Astrocyte of the spinal cord (primary cell): ENCODE measurements at places on chromosomes 12 and 14.

GRCh38 chr12:37548266-37548805 is 768.2 kb upstream of the ALG10B start:
- DNase-seq: no peak

DNA sequence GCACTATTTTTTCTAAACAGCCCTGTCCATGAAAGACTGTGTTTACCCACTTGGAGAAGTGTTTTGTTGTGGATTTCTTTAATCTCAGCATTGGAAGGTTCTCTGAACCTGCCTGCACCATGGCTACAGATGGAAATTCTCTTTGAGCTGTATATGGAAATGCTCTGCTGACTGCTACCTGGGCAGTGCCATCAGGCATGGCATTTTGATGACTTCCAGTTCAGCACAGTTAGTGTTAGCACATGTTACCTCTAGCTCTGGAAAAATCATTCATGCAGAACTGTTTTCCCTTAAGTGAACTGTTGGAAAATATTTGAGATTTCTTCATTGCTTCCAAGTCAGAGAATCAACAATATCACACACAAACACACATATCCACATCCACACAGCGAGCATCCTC is 52.6 kb upstream of the RIC8B start:
- DNase-seq: no peak

- DNase-seq: peak; percentile 79
Observed at GRCh38 chr12:46556819-46557524, 184.4 kb upstream of the SLC38A2 start.

DNA sequence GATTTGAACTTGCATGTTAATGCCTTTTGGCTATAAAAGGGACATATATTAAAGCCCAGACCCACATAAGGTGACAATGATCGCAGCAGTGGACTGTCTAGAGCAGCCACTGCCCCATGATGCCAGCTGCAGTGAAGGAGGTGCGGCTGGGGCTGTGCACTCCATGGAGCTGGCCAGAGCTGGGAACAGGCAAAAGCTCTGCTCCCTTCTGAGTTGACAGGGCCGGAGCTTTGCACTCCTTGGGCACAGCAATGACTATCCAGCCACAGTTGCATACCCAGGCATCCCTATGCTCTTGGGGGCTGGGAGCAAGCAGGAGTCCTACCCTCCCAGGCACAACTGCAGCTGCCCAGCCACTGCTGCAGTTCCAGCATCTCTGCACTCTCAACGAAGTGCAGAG is 50.2 kb downstream of the EGLN3 start:
- no peak for DNase-seq

DNA sequence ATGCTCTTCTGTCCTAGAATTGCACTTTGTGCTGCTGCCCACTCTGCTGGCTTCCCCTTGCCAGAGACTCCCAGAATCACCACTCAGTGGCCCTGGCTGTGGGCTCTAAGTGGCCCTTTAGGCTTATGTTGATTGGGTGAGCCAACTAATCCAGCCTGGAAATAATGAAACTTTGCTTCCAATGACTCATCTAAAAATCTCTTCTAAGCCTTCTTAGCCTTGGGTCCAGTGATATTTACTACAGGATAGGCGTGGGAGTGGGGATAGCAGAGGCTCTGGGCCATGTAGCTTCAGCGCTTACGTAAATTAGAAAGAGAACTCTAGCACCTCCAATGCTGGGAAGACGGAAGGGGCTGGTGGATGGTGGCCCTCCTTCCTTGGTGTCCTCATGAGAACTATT is 137.9 kb downstream of the TTC8 start:
- no peak for DNase-seq

DNA sequence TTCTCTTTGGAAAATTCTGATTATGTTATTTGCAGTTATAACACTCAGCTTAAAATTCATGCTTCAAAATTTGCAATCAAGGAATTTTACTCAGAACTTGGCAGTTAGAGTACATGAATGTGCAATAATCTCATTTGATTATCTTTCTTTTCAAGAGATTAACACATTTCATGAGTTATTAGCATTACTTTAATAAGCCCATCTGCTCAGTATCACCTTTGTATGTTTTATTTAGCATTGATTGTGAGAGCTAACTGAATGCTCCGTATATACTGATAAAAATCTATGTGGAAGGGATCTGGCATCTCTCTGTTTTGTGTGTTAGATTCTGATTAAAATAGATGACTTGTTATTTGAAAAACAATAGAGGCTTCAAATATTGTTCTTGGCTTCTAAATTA is 55.6 kb upstream of the CPNE8 start:
- DNase-seq: no peak

DNA sequence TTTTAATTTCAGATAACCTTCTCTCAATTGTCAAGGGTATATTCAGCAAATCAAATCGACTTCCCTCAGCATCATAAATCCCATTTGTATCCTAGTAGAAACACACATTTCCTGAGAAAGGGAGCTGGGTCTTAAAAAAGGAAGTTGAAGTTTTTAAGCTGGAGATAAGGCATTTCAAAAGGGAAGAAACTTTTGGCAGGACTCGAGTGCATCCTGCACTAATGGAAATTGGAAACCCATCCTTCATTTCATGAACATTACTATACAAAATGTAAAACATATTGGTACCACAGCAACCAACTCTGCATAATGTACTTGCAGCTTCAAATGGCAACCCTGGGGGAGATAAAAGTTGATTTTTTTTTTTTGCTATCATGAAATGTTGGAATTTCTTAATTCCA is 23.7 kb upstream of the TMCC3 start:
- no peak for DNase-seq

DNA sequence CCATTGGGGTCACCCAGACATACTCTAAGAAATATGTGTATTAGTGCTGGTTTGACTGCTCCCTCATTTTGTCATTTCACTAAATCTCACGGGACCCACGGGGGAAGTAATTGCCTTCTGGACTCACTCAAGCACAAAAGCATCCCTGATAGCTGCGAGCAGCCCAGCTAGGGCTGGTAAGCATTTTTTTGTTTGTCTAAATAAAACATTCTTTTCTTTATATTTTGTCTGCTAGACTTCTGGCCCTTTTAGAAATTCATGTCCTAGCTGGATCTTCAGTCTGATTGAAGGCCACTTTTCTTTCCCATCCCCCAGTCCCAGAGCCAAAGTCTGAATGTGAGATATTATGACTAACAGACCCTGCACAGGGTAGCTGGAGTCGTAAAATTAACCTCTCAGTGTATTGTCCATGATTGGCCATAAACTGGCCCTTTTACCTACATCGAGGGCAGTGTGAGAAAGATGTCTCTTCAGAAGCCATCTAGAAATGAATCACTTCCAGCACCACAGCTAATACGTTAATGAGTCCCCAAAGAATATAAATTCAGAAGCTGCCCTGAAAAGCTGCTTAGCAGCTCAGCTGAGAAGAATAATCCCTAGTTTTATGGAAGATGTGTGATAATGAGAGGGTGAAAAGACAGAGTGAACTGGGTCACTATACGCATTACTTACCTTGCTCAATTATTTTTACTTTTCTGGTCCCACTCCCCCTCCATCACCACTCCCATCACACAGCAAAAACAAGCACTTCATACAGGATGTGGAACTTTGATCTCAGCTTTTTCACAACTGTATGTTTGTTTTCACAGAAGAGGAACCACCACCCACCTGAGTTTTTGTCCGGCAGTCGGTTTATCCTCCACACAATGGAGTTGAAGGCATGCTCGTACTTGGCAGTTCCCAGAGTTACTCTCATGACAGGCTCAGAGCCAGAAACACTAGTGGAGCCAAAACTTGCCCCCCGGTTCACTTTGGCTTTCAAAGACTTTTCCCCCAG is 55.6 kb upstream of the GTF2A1 start:
- no peak for DNase-seq

DNA sequence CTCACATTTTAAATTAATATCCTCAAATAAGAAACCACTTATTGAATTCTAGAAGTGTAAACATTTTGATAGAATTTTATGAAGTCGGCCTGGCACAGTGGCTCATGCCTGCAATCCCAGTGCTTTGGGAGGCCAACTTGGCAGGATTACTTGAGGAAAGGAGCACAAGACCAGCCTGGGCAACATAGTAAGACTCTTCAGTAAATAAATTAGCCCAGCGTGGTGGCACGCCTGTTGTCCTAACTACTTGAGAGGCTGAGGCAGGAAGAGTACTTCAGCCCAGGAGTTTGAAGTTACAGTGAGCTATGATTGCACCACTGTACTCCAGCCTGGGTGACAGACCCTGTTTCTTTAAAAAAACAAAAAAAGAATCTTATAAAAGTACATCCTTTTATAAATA is 8.9 kb upstream of the ZNF410 start:
- no peak for DNase-seq

DNA sequence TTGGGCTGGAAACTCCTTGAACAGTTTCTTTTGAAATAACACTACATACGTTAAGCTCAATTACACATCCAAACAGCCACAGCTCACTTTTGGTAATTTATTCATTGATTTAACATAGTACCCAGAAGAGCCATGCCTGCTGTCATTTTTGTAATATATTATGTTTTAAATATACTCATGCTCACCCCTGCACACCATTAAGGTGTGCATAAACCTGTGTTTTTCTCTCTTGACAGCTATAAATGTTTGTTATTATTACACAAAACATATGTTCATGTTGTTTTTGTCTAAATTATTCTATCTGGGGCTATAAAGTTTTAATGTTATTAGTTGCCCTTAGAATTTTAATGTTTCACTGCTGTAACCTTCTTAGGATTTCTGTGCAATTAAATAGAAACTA is 296.1 kb downstream of the AKAP6 start:
- no peak for DNase-seq

GRCh38 chr12:81095501-81096232 is 17.8 kb downstream of the ACSS3 start:
- DNase-seq: no peak

- DNase-seq: peak; percentile 40
Observed at GRCh38 chr14:77000340-77001270, 27.9 kb downstream of the IRF2BPL start.

DNA sequence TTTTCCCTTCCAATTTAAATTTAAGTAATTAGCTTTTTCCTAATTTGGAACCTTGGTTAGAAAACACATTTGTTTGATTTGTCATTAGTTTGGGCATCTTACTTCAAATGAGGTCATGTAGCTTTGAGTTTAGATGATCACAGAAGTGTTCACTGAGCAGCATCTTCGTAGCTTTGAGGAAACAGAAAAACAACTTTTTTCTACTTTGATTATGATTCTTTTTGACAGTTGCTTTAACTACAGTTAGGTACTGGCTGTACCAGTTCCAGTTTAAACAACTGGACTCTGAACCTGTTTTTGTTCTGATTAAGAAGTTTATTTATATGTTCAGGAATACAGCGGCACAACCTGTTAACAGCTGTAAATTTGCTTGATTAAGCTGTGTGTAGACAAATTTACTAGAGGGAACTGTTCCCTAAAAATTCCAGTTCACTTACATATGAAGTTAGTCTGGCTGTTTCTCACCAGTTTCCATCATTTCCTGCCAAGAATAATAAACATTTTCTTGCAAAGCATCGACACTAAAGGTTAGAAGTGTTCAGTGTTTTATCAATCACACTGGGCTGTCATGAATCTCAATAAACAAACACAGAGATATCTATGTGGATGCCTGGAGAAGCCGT is 191.9 kb downstream of the RAD51B start:
- DNase-seq: peak; percentile 86

- DNase-seq: no peak
Observed at GRCh38 chr12:3579446-3580093, 88.6 kb downstream of the PRMT8 start.

DNA sequence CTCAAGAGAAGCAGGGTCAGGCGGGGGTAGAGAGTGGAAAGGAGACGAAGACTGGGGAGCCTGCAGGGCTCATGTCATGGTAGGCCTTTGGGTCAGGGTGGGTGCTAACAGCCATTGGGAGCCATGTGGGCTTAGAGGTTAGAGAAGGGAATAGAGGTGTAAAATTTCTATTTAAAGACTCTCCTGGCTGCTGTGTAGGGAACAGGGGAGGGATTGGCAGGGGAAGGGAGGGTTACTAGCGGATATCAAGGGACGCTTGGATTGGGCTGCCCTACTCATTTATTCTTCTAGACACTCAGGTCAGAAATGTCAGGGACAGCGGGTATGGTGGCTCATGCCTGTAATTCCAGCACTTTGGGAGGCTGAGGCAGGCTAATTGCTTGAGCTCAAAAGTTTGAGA is 18.2 kb downstream of the WSCD2 start:
- DNase-seq: no peak

- DNase-seq: no peak
Observed at GRCh38 chr12:114011711-114012110, 45.6 kb upstream of the RBM19 start.

DNA sequence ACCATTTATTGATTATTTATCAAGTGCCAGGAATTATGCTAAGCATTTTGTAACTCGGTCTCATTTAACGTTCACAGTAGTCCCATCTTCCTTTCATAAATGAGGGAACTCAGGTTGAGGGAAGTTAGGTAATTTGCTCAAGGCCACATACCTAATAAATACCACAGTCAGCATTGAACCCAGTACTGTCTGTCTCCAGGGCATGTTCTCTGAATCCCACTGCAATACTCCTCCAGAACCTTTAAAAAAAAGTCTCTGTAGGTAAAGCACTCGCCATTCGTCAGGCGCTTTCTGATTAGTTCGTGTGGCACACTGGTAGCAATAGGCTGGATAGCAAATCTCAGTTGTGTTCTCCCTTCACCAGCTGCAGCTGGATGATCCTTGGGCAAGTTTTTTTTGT is 14.3 kb downstream of the SLC17A8 start:
- no peak for DNase-seq

GRCh38 chr14:75459099-75459741 is 31.4 kb downstream of the JDP2 start:
- no peak for DNase-seq

GRCh38 chr12:5884866-5885265 is 60.2 kb downstream of the ANO2 start:
- DNase-seq: no peak

DNA sequence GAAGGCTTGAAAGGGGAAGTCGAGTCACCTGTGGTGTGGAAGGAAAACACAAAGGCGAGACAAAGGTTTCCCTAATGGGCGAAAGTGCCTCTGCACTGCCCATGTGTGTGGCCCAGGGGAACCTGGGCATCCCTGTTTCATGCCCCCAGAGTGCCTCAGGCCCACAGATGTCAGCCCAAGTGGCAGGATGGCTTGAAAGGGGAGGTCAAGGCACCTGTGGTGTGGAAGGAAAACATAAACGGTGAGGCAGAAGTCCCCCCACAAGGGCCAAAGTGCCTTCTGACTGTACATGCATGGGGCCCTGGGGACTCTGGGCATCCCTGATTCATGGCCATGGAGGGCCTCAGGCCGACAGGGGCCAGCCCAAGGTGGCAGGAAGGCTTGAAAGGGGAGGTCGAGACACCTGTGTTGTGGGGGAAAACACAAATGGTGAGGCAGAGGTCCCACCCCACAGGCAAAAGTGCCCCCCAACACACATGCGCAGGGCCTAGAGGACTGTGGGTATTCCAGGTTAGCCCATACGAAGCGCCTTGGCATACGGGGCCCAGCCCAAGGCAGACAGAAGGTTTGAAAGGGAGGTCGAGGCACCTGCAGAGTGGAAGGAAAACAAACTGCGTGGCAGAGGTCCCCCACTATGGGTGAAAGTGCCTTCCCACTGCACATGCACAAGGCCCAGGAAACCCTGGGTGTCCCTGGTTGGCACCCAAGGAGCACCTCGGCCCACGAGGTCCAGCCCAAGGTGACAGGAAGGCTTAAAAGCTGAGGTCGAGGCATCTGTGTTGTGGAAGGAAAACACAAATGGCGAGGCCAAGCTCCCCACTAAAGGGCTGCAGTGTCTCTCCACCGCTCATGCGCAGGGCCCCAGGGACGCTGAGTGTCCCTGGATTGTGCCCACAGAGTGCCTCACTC is 382.3 kb downstream of the ALG10 start:
- DNase-seq: no peak

GRCh38 chr12:77845831-77846230 is 15.1 kb downstream of the NAV3 start:
- peak; percentile 71 for DNase-seq
